Activated naive CD8-positive, alpha-beta T cell treated with anti-CD3 and anti-CD28 coated beads for 36 hours (primary cell): ENCODE measurements at places on chromosomes 1 and 21. TPM values are rescaled to one million over a fixed set of nuclear protein-coding genes. Genes with fewer than 3 reads are reported as not detected.

GRCh38 chr1:61338899-61339298 is 256.5 kb downstream of the NFIA start:
- DNase-seq = no peak

DNA sequence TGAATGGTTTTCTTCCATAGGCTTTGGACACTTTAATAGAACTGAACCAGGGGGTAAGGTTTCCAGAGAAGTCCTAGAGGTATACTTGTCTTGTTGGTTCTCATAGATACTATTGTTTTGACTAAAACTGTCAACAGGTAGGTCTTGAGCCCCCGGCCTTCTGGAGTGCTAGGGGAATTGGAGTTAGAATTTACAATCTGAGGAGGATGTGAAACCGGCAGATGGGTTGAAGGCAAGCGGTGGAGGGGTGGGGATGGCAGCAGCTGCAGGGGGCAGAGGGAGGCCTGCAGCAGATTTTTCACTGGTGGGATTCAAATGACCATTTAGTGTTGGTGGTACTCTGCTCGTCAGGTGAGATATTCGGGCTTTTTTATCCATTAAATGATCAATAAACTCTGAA is 4.3 kb upstream of the CD1D start:
- no peak for DNase-seq

DNA sequence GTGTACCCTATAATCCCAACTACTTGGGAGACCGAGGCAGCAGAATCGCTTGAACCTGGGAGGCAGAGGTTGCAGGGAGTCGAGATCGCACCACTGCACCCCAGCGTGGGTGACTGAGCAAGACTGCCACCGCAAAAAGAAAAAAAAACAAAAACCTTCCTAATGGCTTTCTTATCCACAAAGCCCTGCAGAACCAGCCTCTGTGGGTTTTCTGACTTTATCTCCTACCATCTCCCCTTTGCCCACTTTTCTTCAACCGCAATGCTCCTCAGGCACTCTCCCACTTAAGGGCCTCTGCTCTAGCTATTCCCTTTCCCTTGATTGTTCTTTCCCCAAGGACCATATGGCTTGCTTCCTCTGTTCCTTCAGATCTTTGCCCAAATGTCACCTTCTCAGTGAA is 67.9 kb upstream of the PUM1 start:
- no peak for DNase-seq

DNA sequence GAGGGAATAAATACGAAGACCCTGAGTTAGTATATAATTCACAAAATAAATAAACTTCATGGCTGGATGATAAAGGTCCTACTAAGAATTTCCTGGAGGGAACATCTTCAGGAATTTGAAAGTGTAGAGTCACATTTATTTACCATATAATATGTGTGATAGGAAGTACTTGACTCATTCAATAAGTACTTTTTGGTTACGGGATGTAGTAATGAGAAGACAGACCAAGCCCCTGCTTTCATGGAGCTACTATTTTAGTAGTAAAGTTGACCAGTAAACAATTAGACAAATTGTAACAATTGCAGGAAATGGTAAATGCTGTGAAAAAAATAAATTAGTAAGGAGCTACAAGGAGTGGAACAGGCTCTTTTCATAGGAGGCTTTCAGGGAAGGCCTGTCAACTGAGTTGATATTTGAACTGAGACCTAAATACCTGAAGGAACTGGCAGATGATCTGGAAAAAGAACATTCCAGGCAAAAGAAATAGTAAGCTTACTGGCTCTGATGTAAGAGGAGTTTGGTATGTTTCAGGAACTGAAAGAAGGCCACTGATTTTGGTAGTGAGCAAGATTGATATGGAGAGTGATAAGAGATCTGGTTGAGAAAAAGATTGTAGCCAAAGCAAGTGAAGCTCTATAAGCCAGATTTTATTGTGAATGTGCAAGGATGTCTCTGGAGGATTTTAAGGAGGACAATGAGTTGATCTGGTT is 36.2 kb downstream of the CAMSAP2 start:
- no peak for DNase-seq

DNA sequence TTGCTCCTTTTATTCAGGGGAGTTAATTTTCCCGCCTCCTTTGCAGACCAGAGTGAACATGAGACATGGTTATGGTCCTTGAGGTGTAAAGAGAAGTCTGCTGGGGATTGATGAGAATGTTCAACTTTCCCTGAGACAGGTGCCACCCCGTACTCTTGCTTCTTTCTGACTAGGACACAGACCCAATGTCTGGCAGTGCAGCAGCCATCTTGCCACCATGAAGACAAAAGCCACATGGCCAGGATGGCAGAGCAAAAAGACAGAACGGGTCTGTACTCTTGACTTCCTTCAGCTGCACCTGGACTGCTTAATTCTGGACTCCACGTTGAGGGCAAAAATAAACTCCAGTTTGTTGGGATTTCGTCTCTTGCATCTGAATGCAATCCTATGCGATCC is 54.1 kb downstream of the KLHDC7A start:
- DNase-seq = no peak

- DNase-seq = no peak
Observed at GRCh38 chr1:41357451-41358101, 3.7 kb upstream of the FOXO6 start.

- DNase-seq = no peak
Observed at GRCh38 chr1:224292419-224292818, 37.6 kb downstream of the NVL start.

FMO1 gene
- not detected for total RNA-seq

- DNase-seq = no peak
Observed at GRCh38 chr1:160346463-160346862, 3.3 kb downstream of the NCSTN start.

DNA sequence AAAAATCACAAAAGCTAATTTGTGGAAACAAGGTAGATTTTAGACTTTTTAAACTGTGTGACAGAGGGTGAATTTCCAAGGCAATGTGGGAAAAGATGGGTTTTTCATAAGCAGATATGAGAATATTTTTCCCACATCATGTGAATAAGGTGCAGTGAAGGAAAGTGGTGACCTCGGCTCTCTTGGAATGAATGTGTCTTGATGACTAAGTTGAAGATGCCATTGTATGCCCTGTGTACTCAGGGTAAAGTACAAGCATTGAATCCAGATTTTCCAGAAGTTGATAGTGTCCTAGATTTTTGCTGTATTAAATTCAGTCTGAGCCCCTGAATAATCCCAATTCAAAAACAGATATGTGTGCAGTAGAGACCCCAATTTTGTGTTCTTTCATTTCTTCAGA is 442.6 kb upstream of the ADGRL2 start:
- DNase-seq = no peak

- DNase-seq = no peak
Observed at GRCh38 chr1:17158961-17159360, 39.7 kb upstream of the PADI2 start.

- DNase-seq = no peak
Observed at GRCh38 chr1:197304638-197305200, 36.7 kb downstream of the CRB1 start.

GRCh38 chr1:15353839-15354579 is 55.7 kb upstream of the EFHD2 start:
- DNase-seq = no peak

GNAT2 gene
- total RNA-seq = 0.64 TPM

DNA sequence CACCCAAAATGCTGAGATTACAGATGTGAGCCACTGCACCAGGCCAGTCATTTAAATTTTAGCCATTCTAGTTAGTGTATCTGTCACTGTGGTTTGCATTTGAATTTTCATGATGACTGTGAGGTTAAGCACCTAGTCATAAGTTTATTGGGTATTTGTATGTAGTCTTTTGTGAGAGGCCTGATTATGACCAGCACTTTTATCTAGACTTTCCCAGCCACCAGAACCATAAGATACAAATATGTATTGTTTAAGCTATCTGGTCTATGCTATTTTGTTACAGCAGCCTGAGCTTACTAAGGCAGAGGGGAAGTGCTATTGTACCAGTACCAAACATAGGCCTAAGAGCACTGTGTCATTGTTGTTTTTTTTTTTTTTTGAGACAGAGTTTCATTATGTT is 19.9 kb upstream of the DNAJC6 start:
- DNase-seq = no peak

- DNase-seq = no peak
Observed at GRCh38 chr1:152884085-152884484, 6.0 kb downstream of the SMCP start.

NCSTN gene
- total RNA-seq = 53.5 TPM

GRCh38 chr1:39086865-39087409 is 60.8 kb downstream of the NDUFS5 start:
- DNase-seq = no peak

GRCh38 chr1:31407029-31407626 is 5.9 kb upstream of the SERINC2 start:
- DNase-seq = no peak

AP4B1 gene
- total RNA-seq = 37.7 TPM

PTPN7 gene
- 317 TPM for total RNA-seq

DNA sequence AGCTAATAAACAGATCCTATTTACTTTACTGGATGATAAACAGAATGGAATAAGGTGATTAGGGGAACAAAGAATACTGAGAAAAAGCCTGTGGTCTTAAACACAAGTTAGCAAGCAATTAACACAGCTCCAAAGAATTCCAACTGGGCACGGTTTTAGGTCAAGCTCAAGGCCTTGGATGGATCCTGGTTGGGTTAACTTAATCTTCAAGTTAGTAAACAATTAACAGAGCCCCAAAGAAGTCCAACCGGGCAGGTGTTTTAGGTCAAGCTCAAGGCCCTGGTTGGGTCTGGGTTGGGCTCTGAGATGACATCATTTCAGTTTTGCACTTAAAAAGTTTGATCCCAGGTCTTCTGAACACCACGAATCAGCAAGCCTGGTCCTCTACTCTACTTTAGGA is 1086.3 kb upstream of the TMPRSS15 start:
- no peak for DNase-seq

DNA sequence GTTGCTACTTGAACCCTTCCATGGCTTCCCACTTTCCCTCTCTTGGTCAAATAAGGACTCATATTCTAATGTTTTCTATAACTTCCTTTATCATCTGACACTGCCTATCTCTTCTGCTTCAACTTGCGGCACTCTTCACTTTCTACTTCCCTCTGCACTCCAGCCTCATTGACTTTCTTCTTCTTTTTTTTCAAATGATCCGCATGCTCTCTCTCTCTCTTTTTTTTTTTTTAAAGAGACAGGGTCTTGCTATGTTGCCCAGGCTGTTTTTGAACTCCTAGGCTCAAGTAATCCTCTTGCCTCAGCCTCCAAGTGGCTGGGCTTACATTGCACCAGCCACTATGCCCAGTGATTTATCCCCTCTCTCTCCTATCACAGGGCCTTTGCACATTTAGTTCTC is 7.3 kb upstream of the IL10 start:
- no peak for DNase-seq

RHBDL2 gene
- total RNA-seq = not detected

DNA sequence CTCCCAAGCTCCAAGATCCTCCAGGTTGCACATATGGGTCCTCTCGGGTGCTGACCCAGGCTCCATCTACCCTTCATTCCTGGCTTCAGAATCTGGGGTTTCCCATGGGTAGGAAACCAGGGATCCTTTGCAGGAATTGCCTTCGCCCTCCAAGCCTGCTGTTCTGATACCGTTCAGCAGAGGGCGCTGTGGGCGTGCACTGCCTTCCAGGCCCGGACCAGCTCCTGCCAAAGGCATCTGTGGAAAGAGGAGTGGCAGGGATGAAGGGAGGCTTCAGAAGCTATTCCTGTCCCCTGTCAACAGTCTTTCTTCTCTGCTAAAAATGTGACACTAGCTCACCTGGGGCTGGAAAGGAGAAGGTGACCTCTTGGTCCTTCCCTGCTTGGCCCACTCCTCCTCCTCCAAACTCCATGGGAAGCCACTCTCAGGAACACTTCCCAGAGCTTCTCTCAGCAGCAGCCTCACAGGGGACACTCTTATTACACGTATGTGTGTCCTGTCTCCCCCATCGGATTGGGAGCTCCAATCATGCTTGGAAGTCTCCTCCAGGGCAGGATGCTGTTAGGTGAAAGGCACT is 71.2 kb downstream of the VWA5B1 start:
- DNase-seq = peak; percentile 23

TMEM53 gene
- 2.5 TPM for total RNA-seq

AVPR1B gene
- not detected for total RNA-seq

- no peak for DNase-seq
Observed at GRCh38 chr1:84442256-84442655, 36.8 kb upstream of the RPF1 start.

CFHR1 gene
- not detected for total RNA-seq

CENPF gene
- total RNA-seq = 79.4 TPM

DNA sequence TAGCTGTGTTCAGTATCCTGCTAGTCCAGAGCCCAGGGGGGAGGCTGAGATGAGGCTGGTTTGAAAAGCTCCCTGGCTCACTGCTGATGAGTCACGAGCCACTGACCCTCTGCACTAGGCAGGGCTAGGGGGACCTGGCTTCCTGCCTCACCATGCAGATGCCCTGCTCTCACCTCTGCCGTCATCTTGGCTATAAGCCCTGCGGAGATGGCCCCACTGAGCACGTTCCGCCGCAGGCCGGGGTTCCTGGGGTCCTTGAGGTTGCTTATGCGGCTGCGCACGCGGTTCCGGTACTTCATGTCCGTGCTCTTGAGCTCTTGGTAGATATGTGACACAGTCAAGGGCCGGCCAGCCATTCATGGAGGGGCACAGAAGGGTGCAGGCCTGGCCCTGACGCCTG is 24.1 kb upstream of the ZNF436 start:
- no peak for DNase-seq

RGS7 gene
- not detected for total RNA-seq

- no peak for DNase-seq
Observed at GRCh38 chr1:56064705-56065104, 514.7 kb downstream of the PLPP3 start.

DNA sequence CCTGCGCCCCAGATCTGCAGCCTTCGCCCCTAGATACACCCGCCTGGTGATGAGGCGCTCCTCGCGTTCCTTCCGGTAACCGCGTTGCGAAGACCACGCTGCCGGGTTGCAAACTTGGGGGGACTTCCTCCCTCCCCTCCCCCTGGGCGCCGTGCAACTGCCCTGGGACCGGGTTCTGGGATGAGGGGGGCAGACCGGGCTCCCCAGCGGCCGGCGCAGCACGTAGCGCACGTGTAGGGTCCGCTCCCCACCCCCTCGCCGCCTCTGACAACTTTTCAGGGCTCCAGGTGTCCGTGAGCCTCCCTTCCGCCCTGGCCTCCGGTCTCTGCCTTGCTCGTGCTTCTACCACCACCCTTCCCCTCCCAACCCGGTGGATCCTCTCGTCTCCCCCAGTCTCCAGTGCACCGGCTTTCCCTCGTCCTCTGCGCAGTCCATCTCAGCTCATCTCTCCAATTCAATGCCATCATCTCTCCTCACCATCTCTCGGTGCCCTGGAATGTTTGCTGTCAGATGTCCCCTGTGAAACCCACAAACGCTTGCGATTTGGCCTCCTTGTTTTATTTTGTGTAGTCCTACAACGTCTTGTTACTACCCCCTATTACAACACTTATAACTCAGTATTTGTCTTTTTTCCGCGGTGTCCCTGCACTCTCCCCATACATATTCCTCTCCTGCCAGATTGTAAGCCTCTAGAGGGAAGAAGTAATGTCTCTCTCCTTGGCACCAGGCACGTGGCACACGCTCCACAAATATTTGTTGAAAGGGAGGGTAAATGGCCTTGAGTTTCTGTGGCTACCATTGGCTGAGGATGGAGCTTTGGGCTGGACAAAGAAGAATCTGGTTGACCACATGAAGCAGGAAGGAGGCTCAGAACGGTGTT is 782 bp downstream of the PCAT6 start:
- peak; percentile 48 for DNase-seq

C1orf146 gene
- total RNA-seq = not detected
